ENCODE measurements at places on chromosomes 7 and 10. TPM values are rescaled to one million over a fixed set of nuclear protein-coding genes. Genes with fewer than 3 reads are reported as not detected.

TMEM130 gene
- not detected for total RNA-seq

TUBAL3 gene
- not detected for total RNA-seq

DNA sequence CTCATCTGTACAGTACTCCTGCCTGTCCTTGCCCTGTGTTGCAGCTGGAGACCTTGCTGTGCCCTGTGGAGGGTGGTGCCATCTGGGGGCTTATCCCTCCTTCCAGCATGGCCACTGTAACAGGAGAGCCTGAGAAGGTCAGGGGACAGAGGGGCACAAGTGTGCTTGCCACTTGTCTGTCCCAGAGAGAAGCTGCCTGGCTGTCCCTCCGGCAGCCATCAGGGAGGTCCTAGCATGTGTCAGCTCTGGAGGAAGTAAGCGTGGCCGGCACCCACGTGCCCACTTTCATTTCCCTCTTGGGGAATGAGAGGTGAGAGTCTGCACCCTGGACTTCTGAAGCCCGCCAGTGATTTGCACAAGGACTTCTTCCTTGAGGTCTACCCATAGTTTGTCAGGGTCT lies 97.0 kb upstream of the PPIF start:
- DNase-seq = no peak

DNA sequence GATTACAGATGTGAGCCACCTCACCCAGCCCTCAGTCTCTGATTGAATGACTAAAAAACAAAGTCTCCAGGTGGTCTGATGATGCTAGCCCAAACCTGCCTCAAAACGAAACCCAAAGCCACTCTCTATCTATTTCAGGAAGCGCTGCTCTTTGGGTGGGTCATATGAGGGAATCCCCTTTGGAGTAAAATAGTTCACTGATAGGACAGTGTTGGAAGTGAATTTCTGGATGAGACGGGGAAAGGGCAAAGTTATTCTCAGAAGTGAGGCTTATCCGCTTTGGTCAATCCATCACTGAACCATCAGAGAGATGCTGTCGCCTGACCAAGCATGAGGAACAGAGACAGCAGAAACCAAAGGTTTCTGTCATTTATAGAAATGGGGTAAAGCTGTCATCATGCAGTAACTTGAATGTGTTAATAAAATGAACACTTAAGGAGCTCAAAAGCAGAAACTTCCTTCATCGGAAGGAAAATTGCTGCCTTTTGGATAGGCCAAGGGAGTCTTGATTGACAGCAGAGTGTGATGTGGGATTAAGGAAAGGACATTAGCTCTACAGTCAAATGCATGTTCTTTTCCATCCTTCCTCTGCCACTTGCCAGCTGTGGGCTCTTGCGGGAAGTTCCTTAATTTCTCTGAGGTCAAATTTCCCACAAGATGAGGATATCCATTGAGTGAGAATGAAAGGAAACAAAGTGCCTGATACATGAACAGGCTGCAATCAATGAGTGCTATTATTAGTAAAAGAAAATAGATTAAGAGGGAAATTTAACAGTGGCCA lies 64.9 kb upstream of the C1QL3 start:
- no peak for DNase-seq

DNA sequence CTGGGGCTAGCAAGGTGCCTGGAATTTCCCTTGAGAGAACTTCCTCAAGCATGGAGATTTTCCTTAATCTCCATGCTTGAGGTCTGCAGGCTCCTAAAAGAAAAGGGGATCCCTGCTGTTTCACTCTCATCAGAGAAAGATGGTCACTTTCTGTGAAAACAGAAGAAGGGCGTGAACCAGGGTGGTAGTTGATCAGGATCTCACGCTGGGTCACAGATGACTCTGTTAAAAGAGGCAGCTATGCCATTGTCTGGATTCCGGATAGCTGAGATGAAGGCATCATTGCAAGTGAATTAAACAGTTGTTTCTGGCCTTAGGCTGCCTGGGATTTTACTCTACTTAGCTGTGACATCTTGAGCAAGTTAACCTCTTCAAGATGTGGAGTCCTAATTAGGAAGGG lies 525.9 kb downstream of the TYW1 start:
- no peak for DNase-seq

GRCh38 chr10:75265856-75266255 lies 30.1 kb upstream of the COMTD1 start:
- DNase-seq = no peak

SLC35G1 gene
- 4.4 TPM for total RNA-seq

DNA sequence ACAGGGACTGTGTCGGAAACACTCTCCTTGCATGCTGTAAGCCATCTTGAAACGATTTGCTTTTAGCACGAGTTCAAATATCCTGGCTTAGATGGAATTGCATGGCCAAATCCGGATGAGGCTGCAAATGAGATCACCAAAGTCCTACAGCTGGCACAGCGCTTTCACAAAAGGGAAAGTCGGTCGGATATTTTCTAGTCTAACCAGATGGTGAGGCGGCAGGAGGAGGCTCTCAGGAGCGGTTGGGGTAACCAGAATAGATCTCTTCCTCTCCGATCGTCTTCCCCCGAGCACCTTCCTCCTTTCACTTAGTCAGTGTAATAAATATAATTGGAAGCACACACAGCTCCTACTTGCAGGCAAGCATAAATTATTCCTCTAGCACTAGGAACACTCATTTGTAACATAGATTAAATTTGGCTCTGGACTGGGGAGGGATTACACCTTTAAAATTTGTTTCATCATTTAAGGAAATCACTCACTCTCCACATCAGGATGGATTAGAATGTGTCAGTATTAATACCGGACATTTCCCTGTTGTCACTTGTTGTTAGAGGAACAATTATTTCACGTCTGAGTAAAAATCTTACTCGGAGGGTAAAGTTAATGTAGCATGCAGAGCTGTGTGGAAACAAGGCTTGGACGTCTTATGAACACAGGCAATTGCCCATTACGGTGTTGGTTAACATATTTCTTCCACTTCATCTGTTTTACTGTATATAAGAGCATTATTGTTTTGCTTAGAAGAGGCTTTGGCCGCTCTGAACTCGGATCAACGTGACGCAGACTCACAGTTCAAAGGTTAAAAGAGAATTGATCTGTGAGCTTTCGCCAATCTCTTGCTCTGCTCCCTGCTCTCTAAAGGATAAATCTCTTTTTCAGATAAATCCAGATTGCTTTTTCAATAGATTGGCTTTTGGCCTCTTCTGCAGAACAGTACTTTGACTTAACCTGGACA lies 857.9 kb downstream of the TYW1 start:
- DNase-seq = no peak
